ENCODE measurements at places on chromosomes 11 and 22.

- no peak for DNase-seq
These were observed 191.6 kb upstream of the NCAM1 start for GRCh38 chr11:112769584-112769983.

DNA sequence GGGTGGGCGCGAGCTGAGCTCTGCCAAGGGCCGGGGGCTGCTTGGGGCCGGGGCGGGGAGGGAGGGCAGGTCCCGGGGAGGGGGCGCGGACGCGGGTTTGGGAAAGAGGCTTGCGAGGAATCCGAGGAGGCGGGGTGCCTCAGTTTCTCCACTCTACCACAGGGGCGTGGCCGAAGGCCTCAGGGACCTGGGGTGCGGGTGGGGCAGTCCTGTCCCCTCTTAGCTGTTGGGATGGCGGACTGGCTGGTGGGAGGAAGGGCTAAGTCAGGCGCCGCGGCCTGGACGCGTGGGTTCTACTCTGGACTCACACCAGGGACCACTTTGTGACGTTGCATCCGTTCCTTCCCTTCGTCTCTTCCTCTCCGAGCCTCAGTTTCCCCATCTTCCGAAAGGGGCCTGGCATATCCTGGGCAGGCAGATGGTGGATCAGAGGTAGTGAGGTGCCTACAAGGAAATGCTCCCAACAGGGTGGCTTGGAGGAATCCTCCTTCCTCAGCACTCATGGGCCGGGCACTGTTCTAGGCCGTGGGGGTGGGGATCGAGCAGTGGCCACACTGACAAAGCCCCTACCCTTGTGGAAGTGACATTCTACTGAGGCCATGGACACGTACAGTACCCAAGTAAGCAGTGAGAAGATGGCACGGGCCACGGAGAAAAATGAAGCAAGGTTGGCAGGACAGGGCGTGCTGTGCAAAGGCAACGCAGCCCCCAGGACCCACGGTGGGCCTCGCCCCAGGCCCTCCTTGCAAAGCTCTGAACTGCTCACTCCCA is 13.2 kb downstream of the IGLL1 start:
- no peak for DNase-seq

GRCh38 chr11:120717623-120718022 is 206.1 kb downstream of the GRIK4 start:
- no peak for DNase-seq

DNA sequence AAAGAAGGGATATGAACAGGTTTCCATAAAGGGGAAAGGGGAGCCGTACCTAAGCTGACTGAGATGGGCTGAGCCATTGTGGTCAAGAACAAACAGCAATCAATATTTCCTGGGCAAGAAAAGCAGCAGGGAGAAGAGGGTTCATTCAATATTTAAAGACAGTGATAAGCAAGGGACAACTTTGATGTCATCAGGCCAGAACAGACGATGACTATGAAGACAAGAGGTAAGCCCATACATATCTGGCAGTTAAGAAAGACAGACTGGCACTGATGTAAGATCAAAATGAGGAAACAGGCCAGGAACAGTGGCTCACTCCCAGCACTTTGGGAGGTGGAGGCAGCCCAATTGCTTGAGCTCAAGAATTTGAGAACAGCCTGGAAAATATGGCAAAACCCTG is 2.4 kb downstream of the OR5A2 start:
- no peak for DNase-seq

DNA sequence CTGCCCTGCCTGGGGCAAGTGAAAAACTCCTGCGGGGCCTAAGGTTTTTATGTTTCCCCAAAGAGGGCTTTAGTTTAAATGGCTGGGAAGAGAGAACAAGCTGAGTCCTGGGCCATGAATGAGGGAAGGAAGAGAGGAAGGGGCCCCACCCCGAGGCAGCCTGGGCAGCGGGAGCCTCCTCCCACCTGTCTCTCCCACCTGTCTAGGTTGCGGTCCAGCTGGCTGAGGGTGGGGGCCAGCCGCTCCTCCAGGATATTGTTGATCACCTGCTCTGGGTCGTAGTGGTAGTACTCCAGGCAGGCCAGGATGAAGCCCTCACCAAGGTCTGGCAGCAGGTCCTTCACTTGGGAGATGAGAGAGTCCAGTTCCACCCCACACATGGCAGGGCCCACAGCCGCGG is 34.6 kb downstream of the UQCR10 start:
- DNase-seq = no peak

- no peak for DNase-seq
These were observed 231.2 kb downstream of the NTM start for GRCh38 chr11:131601586-131601985.

DNA sequence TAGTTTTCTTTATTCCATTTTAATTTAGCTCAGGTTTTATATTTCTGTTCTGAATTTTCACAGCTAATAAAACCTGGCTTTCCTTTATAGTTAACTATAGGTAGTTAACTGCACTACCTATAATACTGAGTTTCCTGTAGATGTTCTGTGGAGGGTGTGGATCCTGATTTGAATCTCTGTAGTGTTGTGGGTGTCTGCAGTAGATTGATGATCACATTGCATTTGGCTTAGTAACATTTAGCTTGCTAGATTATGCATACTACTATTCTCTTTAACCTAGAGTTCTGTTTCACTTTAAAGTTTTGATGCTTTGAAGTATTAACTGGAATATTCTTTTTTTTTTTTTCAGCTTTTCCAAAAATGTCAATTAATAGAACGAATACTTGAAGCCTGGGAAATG is 110.1 kb downstream of the PPP6R3 start:
- DNase-seq = no peak

GRCh38 chr11:35763301-35763700 is 100.7 kb downstream of the TRIM44 start:
- no peak for DNase-seq

DNA sequence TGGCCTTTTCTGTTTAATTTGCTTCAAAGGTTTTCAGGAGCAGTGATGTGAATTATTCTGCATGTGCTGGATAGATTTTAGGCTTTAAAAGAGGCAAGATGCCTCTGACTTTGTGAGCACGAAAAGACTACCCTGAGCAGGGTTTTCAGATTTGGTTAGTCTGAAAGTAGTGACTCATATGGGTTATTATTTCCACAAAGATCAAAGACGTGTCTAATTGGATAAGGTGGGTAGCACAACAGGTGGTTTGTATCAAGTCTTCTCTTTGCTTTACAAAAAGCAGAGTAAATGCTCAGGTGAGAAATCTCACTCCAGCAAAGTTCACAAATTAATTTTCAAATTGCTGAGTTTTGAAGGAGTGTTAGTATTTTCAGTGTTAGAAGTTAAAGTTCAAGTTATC is 37.6 kb upstream of the DBX1 start:
- DNase-seq = no peak

DNA sequence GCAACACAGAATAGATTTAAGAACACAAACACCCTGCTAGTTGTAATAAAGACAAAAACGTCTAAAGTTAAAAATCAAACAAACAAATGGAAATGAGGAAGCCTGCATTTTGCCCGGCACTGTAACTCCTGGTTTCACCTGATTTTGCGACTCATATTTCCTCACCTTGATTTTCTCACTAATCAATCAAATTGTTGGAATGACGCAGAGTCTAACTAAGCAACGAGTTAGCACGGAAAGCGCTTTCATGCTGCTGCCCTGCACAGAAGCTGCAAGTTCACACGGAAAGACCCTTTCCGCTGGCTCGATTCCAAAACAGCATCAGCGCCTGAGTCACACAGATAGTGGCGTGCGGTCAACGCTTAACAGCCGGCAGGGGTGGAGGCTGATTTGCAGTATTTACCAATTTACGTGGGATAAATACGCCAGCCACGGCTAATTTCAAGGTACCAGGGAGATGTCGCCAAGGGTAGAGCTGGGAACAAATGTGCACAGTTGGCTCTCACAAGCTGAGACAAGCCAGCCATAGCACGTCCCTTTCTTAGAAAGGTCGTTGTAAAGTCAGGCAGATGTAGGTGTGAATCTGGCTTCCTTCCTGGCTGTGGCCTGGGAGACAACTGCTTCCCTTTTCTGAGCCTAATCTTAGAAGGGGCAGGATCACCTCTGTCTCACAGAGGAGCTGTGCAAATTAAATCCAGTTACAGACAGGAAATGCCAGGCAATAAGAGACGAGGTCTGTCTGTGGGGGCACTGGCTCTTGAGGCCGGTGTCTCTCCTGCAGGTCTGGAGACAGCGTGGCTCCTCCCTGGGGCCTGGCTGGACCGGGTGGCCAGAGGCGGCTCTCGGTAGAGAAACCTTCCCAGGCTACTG is 76.9 kb upstream of the TTLL12 start:
- DNase-seq = no peak

- no peak for DNase-seq
These were observed 10.0 kb downstream of the RRP7A start for GRCh38 chr22:42509548-42509947.

GRCh38 chr22:30472994-30473720 is 1.3 kb upstream of the SEC14L3 start:
- DNase-seq = no peak

DNA sequence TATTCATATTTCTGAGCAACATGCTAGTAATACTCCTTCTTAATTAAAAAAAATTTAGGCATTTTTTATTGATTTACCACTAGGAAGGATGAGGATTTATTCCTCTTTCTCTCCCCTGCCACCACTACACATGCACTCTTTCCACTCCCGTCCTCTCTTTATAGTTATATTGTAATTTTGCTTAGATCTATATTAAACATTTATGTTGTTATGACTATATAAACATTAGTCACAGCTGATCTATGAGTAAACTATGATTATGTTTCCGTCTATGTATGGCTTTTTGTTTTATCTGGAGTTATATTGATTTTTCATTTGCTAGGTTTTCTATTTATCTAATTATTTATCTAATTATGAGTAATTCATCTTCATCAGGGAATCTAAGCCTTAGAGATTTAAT is 17.8 kb downstream of the CCDC15 start:
- no peak for DNase-seq

- no peak for DNase-seq
These were observed 47.5 kb upstream of the MRGPRX1 start for GRCh38 chr11:18986744-18987143.

DNA sequence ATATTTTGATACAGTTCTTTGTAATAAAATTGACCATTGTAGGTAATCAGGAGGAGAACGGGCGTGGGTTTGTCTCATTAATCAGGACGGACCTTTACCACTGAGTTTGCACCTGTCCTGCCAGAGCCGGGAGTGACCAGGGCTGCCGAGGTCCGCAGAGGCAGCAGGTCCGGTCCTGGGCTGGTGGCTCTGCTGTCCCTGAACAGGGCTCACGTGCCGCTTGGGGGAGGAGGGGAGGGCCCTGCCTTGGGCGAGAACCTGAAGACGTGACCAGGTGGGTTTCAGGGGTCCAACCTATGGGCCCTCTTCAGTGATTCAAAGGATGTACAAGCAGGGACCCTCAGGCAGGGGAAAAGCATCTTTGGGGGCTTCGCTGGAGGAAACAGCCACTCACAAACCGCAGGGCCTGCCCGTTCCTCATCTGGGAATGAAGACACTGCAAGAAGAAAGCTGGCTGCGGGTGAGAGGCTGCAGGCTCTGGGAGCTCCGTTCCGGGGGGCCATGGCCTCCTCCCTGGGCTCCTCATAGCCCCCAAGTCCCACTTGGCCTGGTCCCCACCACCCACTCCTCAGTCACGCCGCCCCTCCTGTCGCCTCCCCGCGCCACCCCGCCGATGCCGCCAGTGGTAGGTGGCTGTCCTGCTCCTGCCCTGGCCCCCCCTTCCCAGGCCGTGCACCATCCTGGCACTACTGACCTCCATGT is 9.2 kb downstream of the CRELD2 start:
- no peak for DNase-seq

DNA sequence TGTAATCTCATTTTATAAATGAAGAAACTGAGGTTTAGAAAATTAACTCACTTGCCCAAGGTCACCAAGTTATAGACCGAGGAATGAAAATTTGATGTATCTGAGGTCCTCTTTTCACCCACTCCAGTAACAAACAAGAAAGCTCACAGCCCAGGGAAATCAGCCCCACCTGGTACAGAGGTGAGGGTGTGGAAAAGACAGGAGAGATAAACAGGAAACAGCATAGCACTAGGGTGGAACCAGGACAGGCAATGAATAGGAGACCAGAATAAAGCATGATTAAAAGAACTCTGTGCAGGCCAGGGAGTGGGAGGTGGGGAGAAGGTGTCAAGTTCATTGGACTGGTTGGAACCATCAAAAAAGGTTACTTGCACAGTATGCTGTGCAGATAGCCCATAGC is 46.2 kb upstream of the SMCO4 start:
- DNase-seq = no peak

GRCh38 chr22:20015187-20015625 is 1.4 kb downstream of the ARVCF start:
- no peak for DNase-seq

- no peak for DNase-seq
These were observed 123.8 kb downstream of the MICAL2 start for GRCh38 chr11:12234221-12234620.

GRCh38 chr11:64805481-64805880 is 2.5 kb upstream of the MAP4K2 start:
- DNase-seq = no peak

DNA sequence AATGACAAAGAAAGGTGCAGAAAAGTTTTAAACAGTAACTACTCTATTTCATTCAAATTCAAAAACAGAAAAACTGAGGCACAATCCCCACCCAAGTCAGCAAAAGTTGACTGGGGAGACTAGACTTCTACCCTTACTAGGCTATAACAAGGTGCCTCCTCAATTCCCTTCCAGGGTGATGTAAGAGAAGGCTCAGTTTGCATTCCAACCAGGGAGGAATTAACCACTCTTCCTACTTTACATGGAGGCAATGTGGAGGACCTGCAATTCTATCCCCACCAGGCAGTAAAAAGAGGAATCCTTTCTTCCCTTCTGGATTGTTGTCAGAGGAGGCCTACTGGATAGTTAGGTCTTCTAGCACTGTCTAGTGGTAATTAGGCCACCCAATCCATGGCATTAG is 26.1 kb downstream of the TYR start:
- no peak for DNase-seq

- DNase-seq = no peak
These were observed 6.6 kb downstream of the HSPA8 start for GRCh38 chr11:123055191-123055901.

GRCh38 chr11:122791411-122791810 is 46.9 kb upstream of the CRTAM start:
- DNase-seq = no peak

- no peak for DNase-seq
These were observed 35.0 kb downstream of the DNAJC24 start for GRCh38 chr11:31404614-31405013.

DNA sequence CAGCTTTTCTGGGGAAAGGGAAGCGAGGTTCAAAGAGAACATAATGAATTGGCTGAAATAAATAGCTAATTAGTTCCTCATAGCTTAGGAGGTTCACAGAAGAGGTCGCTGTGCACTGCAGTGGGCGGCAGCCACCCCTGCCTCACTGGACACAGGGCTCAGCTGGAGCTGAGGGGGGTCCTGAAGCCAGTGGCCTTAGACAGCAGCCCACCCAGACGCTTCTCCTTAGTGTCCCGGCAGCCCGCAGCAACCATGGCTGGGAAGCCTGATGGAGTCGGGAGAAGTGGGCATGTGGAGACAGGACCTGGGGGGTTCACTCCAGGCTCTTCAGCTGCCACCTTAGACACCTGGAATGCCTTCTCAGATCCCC is 75.4 kb downstream of the TRIM29 start:
- DNase-seq = no peak

- no peak for DNase-seq
These were observed 27.6 kb downstream of the POU2AF1 start for GRCh38 chr11:111351374-111352055.

All from posterior cingulate gyrus (tissue), 11 donors.